HFF-Myc (cell line): ENCODE measurements at places on chromosomes 12 and 14.

- no peak for DNase-seq
Observed at GRCh38 chr14:58739674-58740073, 101.9 kb downstream of the DACT1 start.

DNA sequence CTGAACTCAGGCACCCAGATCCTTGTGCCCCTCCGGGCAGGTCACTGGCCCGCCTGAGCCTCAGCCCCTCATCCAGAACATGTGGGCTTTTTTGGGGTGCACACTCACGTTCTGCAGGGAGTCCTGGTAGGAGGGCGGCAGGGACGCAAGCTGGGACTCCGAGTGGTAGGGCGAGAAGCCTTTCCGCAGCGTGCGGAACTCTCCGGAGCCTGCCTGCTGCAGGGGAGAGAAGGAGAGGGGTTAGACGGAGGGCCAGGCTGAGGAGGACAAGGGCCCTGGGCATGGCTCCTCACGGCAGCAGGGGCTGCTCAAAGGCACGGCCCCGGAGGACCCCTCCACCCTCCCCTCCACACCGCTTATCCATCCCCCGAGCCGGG lies 40.8 kb downstream of the CCNK start:
- no peak for DNase-seq

- no peak for DNase-seq
Observed at GRCh38 chr12:6929466-6930452, 2.0 kb downstream of the ATN1 start.

DNA sequence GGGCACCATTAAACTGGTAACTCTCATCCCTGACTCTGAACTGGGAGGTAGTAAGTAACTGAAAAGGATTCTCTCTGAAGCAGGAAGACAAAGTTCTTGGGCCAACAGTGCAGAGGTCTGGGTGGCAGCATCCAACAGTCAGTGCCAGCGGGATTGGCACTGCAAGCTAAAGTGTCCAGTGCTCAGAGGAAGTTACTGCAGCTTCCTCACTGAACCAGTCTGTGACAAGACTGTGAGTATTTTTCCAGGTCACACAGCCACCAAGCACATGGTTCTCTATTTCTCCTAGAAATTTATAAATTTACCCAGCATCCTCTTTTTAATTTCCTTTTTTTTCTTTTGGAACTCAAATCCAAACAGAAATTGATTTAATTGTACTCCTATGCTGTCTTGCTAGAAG lies 81.6 kb upstream of the FAR2 start:
- no peak for DNase-seq

- DNase-seq, result no peak
Observed at GRCh38 chr14:56117765-56118610, at the start of gene PELI2. Gene PELI2 (plus strand): TSS chr14:56118411. CDS start chr14:56118661, 250 bp downstream.

DNA sequence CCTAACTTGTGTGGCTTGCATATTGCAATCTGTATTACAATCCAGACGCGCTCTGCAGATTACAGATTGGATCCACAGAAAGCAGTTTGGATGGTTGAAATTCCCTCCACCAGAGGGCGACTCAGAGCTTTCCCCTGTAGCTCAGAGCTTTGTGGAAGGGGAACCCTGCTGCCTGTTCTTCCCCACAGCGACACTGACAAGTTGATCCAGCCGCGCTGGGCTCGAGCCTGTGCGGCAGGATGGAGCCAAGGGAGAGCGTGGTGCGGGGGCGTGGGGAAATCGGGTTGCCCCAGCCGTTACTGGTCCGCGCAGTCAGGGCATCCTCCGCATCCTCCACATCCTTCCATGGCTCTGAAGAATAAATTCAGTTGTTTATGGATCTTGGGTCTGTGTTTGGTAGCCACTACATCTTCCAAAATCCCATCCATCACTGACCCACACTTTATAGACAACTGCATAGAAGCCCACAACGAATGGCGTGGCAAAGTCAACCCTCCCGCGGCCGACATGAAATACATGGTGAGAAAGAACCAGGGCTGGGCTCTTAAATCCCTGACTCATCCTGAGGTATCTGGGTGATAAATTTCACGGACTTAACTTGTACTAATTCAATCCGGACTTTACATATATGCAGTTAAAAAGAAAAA lies at the start of gene GLIPR1L1:
TSS of gene GLIPR1L1 (plus strand) at position 287 of the 647 bp plus-strand sequence. CDS start at position 346, 59 bp downstream.
- DNase-seq, result peak; percentile 84

- DNase-seq, result no peak
Observed at GRCh38 chr14:92678766-92679165, 69.7 kb downstream of the LGMN start.

DNA sequence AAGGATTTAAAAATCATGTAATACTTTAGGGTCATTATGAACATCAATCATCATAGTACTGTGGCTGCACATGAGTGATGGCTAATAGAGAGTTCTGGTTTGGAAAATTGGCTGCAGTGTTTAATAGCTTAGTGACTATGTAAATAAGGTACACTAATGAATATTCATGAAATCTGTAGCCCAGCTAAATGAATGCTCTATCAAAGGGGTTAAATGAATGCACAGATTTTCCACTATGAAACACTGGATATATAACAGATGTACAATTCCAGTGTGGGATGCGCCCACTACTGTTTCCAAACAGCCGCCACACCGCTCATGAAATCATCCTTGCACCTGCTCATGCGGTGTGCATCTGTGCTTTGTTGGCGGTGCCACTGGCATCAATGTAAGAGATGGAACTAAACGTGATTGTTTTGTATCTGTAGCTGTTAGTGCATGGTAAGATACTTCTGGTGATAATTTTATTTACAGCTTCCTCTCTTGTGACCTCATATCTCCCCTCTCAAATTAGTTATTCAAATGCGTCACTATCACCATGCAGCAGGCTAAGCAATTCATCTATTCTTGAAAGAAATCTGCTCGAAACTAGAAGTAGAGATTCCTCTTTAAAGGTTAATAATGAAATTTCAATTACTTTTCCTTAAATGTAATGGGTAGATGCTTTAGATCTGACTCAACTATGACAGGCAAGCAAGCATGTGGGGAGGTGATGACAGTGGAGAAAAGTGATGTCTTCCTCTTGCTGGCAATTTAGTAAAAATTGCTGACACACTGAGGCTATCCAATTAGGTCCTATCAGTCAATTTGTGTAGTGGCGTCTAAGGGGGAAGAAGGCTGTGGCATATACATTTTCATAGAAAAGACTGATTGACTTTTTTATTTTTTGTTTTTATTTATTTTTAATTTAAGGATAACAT lies 433.6 kb downstream of the AEBP2 start:
- no peak for DNase-seq
